GM20000 (cell line): ENCODE measurements at places on chromosomes 6 and 20.

DNA sequence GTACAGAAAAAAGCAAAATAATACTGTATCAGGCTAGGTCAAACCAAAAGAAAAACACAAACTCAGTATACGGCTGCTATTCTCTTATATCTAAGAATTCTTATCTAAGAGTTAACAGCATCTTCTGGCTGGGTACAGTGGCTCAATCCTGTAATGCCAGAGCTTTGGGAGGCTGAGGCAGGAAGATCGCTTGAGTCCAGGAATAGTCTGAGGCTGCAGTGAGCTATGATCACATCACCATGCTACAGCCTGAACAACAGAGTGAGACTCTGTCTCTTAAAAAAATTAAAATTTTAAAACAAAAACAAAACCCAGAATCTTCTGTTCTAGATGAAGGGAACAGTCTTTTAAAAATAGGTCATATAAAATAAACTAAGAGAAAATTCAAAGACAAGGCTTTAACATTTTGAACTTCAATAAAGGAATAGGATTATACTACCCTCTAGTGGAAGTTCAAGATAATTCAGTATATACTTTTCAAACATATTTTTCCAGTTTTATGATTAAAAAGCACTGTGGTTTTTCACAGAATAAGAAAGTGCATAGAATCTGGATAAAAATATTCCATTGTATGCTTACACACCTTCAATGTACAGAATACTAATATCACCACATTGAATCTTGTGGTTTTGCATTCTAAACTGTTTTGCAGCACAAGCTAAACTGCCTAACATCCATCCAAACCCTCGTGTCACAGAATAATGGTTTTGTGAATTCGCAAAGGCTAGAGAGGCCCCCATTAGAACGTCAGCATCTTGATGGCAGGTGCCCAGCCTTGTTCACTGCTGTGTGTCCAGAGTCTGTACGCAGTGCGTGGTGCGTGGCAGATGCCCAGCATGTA, 39.3 kb downstream of the DTNBP1 start:
- DNase-seq: peak; percentile 20

DNA sequence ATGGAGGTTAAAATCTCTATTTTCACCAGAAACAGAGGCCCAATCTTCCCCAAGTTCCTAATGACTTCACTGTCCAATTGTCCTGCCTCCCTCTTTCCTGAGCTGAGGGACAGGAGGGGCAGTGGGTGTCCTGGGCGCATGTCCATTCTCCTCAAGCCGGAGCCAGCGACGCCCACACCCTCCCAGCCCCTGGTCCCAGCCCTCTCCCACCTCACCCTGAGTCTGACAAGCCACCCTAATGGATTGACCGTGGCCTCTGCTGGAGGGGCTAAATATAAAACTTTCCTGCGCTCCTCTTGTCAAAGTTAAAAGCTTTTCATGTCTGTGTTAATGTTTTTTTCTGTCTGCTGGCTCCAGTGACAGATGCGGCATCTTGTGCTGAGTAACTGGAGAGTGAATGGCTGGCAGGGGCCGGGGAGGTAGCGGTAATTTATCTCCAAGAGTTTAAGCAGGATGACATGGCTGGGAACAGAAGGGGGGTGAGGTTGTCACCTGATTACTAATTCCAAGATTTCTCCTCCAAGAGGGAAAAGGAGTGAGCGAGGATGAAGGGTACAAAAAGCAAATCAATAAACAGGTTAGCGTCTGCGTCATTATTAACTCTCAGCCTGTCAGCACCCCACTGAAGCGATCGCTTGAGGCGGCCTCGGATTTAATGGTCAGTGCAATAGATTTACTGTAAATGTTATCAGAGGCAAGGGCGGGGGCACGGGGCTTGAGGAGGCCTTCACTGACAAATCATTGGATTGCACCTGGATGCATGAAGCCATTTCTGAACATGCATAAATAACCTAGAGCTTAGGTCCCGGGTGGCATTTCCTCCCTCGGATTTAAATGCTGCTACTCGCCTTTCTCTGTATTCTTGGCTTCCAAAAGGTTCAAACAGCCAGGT, 118.1 kb upstream of the MAFB start:
- DNase-seq: no peak

DNA sequence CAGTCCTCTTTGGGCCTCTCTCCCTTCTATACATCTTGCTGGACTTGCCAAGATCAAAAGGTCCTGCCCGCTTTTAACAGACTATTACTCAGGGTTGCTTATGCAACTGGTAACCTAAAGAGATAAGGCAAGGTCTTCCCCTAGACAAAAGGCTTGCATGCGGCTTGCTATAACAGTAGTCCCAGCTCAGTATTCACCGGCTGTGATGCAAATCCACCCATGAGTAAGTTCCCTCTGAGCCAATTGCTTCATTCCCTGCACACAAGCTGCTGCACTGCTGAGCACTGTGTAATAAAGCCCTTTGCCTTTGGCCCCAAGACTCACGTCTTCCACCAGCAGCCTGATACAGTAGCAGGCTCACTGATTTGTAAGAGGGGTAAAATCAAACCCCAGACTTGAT, 363.8 kb downstream of the PRKN start:
- no peak for DNase-seq

DNA sequence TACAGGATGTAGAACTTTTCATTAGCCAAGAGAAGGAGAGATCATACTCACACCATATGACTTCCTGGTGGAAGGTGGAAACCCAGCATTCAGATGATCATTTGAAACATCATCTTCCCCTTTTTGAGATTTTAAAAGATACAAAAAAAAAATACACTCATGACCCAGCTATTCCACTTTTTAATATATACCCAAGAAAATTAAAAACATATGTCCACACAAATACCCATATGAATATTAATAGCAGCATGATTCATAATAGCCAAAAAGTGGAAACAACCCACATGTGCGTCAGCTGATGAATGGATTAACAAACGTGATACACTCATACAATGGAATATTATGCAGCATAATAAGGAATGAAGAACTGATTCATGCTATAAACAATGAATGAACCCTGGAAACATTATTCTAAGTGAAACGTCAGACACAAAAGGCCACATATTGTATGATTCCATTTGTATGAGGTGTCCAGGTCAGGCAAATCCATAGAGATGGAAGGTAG, 130.0 kb upstream of the SGK1 start:
- no peak for DNase-seq

- DNase-seq: no peak
Measured at GRCh38 chr6:154861825-154862224, 128.6 kb downstream of the SCAF8 start.

GRCh38 chr20:51050531-51051075, 27.7 kb upstream of the KCNG1 start:
- no peak for DNase-seq

GRCh38 chr20:57211908-57212533, 54.4 kb downstream of the BMP7 start:
- no peak for DNase-seq

DNA sequence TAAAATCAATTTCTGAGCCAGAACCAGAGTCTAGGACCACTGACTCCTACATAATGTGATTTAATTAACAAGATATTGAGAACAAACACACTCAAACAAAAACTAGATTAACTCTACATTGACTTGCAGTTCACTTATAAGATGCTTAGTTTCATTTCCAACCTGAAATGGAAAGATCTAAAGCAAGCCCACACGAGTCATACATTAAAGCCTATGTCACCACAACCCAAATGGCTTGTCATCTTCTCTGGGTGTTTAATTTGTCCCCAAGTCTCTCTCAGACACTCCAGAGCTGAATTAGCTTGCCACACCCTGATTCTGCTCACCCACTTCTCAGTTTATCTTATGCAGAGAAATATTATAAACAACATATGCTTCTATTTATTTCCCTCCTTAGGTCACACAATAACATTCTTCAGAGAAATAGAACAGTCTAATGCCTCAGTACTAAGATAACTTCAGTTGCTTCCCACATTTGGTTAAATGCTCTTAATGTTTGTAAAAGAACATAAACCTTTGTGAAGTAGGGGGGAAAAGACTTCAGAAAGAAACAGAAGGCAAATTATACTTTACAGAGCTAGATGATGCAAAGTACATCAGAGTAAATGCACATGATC, 8.8 kb upstream of the FBXO30 start:
- no peak for DNase-seq
